ENCODE measurements at places on chromosomes 1 and 21.

DNA sequence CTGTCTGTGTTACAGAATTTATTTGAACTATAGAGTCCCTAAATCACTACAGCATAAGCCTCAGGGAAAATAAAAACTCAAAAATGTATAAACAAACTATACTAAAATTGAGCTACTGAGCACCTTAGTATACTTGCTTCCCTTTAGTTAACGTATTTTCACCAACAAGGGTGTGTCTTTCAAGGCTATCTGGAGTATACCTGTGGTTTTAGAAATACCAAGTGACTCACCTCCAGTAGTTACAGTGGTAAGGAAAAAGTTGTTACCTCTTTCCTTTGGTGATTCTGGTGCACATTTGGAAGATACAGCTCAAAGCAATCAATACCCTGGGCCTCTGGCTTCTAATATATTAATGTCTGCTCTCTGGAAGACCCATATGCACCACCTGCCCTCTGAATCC is 68.0 kb upstream of the C1orf105 start:
- no peak for DNase-seq

GRCh38 chr1:108124622-108125311 is 75.4 kb downstream of the SLC25A24 start:
- DNase-seq = no peak

GRCh38 chr1:228236744-228237143 is 28.9 kb downstream of the OBSCN start:
- no peak for DNase-seq

DNA sequence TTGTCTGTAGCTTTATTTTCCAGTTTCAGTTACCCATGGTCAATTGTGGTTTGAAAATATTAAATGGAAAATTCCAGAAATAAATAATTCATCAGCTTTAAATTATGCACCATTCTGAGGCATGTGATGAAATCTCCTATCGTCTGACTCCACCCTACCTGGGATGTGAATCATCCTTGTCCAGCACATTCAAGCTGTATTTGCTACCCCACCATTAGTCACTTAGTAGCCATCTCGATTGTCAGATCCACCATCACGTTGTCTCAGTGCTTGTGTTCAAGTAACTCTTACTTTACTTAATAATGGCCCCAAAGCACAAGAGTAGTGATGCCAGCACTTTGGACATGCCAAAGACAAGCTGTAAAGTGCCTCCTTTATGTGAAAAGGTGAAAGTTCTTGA is 4.0 kb downstream of the STPG1 start:
- no peak for DNase-seq

DNA sequence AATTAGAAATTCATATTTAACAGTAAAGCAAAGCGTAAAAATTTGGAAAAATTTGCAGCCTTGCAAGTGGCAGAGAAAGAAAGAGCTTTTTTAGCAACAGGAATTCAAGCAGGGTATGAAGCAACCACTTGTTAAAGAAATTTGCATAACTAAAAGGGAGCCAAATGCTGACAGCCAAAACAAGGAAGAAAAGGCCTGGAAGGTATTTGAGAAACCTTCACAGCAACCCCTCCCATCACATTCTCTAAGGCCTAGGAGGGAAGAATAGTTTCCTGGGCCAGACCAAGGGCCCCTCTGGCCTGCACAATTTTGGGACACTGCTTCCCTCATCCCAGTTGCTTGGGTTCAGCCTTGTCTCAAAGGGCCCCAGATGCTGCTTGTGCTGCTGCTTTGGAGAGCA is 672.4 kb upstream of the TMPRSS15 start:
- no peak for DNase-seq

DNA sequence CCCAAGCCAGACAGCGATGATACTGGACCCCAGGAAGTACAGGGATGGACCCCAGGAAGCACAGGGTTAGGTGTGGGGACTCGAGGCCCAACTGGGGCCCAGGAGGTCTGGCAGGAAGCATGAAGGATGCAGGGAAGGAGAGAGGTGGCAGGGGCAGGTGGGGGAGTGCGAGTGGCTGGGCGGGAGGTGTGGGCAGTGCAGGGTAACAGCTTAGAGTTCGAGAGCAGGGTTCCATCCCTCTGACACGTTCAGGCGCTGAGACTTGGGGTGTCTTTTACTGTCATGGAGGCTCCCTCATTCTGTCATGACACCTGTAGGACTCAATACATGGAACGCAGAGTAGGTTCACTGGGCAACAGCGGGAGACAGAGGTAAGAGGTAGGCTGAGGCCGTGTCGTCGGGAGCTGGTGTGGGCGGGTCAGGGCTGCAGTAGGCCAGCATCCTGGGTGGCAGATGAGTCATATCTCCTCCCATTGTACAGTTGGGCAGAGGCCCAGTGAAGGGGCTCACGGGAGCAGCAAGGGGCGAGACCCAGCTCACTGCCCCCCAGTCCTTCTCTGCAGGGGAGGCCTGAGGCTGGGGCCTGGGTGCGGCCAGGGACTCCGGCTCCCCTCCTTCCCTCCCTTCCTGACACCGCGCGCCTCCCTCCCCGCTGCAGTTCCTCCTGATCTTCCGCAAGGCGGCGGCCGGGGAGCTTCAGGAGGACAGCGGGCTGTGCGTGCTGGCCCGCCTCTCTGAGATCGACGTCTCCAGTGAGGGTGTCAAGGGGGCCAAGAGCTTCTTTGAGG is 11.6 kb upstream of the CTRC start:
- DNase-seq = no peak

GRCh38 chr21:33115631-33116510 is 45.9 kb downstream of the OLIG1 start:
- DNase-seq = no peak

DNA sequence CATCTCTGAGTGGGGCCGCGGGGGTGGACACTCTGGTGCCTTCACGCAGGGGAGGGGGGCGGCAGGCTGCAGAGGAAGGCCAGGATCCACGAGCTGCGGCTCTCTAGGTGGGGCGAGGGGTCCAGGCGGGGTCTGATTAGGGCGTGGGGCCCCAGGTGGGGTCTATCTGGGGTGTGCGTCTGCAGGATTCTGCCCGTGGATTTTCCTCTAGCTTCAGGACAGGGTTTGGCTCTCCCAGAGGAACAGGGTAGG is 6.3 kb downstream of the JMJD4 start:
- DNase-seq = no peak

DNA sequence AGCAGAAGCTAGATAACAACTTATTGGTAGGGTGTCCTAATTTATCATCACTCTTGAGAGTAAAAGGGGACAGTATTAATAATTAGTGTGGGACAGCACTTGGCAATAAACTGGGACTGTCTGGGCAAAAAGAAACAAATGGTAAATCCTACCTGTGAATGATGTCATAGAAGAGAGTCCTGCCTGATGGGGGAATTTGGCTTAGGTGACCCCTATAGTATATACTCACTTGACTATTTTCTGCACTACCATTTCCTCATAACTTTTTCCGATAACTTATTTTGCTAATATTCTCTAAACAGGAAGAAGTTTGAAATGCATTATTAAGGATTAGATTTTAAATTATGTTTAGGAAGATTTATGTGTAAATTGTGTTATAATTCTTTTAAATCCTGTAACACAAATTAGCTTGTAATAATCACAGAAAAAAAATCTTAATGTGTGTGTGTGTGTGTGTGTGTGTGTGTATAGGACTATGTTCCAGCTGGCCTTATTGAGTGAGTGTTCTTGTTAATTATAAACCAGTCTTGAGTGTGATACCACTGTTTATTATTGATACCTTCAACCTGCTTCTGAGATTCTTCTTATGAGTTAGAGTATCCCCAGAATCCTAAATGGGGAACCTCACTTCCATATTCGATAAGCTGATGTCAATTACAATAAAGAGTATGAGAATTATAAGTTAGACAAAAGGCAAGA is 144.2 kb upstream of the C1orf105 start:
- no peak for DNase-seq

- peak; percentile 62 for DNase-seq
Measured at GRCh38 chr1:111603979-111604378, 15.6 kb upstream of the RAP1A start.

DNA sequence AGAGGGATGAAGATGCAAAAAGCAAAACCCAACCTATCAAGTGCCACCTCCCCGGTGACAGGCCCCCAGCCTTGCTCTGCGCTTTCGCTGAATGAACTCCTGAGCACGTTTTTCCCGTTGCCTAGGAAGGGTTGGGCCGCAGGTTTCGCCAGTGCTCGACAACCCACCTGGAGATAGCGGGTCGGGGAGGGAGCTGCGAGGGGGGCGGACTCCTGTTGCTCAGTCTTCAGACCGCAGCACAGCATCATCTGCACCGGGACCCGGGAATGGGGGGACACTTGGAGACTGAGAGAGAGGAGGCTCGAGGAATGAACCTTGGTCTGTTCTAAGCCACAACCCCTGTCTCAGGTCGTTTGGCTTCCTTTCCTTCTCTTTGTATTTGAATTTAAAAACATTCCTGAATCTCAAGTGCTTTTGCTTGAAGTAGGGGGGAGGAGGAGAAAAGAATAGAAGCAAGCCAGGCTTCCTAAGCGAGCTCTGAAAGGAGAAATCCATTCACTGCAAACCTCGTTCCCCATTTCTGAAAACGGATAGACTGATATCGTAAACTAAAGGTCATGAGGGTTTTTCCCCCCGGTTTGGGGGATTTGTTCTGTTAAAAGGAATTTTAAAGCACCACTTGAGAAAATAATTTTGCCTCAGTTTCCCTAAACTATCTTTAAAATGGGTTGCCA is 1.2 kb downstream of the AK5 start:
- peak; percentile 20 for DNase-seq

- DNase-seq = no peak
Measured at GRCh38 chr1:247857069-247857984, at the start of gene TRIM58. Gene TRIM58 (plus strand): TSS chr1:247857187. CDS start chr1:247857247, 60 bp downstream.

GRCh38 chr21:16536140-16536539 is 806.4 kb downstream of the USP25 start:
- DNase-seq = no peak

GRCh38 chr1:47532921-47533792 is 95.3 kb downstream of the FOXD2 start:
- no peak for DNase-seq

DNA sequence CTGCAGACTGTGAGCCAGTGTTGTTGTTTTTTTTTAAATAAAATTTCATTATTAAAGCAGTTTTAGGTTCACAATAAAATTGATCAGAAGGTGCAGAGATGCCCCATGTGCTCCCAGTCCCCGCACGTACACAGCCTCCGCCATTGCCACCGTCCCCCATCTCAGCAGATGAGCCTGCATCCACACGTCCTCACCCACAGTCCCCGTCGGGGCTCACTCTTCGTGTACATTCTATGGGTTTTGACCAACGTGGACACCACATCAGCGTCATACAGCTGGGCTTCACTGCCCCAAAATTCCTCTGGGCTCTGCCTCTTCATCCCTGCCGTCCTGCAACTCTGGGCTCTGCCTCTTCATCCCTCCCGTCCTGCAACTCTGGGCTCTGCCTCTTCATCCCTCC is 11.6 kb upstream of the ARHGEF16 start:
- no peak for DNase-seq
